HT-29 (cell line): ENCODE measurements at places on chromosomes 4 and X.

DNA sequence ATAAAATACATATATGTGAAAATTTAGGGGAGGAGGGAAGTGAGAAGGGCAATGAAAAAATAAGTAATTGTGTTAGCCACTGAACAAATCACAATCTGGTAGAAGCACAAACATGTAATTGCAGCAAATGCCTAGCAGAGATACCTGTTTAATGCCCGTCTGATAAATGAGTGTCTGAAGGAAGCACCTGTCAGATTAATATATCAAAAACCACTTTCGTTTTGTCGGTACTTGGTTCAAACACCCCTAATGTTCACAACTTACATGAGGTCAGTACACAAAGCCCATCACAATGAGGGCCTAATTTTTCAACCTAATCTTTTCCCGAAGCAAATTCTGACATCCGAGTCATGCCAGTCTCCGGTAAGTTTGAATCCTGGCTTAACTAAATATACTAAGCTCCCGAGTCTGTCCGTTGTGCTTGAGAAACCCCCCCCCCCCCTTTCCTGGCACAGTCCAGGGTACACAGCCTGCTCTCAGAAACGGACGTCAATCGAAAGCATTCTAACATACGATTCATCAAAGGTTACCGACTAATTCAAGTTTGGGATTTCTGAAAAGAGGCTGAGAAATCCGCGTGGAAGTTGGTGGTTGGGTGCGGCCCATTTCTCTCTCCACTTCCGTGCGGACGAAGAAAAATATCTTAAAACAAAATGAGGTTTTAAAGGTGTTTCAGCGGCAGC is 758 bp downstream of the SDAD1 start:
- DNase-seq = no peak

DNA sequence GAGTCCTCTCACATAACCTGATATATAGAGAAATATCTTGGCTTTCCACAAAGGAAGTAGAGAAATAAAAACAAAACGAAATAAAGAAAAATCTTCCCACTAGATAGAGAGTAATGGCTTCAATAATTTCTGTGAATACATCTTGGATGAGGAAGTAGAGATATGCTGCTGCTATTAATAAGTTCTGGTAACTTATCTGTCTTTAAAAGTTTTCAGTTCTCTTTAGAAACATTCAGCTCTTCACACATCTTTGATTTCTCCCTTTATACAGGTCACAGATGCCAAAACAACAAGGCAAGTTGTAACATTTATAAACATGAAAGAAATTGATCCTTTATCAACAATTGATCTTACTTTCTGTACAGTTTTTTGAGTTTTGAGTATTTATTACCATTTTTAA is 615.8 kb downstream of the TRAM1L1 start:
- DNase-seq = no peak

GRCh38 chrX:130051176-130051845 is 59.0 kb downstream of the ELF4 start:
- DNase-seq = no peak

DNA sequence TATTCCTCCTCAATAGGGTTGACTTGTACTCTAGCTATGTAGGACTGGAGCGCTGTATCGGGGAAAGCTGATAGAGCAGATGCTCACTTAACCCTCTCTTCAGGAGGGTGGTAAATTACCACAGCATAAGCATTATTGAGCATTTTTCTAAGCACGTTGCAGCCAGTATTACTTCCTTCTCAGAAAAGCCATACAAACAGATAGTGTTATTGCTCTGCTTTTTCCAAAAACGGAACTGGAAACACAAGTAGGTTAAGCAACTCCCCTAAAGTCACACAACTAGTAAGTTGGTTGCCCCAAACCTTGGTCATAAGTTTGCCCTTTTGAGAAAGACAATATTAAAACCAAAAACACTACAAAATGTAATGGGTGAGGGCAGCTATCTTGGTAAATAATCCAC is 73.9 kb downstream of the REELD1 start:
- no peak for DNase-seq

GRCh38 chrX:52425775-52426174 is 57.0 kb downstream of the XAGE2 start:
- no peak for DNase-seq

DNA sequence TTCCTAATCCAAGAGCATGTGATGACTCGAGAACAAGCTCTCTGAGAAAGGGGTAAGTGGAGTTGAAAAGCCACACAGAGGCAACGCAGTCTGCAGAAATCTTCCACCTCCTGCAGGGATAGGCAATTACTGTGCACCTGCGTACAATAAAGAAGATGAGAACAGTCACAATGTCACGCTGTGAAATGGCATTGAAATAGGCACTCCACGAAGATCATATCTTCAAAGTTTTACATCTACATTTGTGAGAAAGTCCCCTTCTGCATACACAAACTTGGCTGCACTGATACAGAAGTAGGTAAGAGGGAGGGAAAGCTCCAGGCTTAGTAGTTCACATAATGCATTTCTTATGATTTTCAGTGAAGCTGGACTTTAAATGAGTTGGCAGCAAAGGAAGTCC is 27.1 kb downstream of the DDX60L start:
- DNase-seq = no peak

DNA sequence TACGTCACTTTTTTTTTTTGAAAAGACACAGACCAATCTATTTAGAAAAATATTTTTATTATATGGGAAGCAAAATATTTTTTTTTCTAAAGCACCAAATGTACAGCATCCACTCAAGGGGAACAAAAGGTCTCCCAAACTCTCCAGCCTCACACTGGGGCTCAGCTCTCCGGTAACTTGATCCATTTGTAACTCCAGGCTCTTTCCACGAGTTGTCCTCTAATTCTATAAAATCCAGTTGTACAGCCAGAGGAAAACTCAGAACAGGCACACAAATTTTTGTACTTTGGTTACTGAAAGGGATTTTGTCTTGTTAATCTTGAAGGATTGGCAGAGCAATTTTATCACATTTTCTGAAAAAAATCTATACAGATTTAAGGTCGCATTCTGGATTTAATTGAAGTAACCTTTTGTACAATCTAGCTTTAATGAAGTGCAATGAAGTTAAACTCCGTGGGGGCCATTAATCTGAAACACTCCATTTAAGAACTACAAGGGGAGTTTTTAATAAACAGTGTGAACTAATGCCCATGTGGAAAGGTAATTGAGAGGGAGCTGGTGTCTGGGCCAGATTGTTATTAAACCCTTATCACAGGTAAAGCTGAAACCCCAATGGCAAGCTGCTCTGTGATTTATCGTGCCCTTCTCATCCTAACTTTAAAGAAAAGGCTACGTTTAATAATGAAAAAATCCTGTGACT is 161.2 kb upstream of the FRG1 start:
- DNase-seq = no peak

DNA sequence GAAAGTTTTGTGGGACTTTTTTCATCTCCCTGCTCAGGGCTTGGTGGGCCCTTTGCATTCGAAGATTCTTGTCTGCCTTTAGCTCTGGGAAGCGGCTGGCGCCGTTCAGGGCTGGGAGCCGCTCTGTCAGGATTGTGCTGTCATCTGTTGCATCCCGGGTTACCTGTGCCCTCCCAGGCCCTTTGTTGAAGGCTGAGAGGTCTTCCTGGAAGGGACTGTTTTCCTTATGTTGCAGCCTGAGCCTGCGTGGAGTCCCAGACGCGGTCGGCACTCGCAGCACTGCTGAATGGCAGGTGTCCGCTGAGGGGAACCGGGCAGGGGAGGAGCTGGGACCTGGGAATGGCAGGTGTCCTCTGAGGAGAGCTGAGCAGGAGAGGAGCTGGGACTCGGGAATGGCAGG is 15.9 kb downstream of the RGS12 start:
- no peak for DNase-seq

GRCh38 chr4:101256222-101256621 is 91.1 kb downstream of the PPP3CA start:
- DNase-seq = peak; percentile 25
